ENCODE measurements at places on chromosomes 5 and 9.

- DNase-seq: no peak
These were observed 134.7 kb downstream of the CDH6 start for GRCh38 chr5:31328040-31328733.

DNA sequence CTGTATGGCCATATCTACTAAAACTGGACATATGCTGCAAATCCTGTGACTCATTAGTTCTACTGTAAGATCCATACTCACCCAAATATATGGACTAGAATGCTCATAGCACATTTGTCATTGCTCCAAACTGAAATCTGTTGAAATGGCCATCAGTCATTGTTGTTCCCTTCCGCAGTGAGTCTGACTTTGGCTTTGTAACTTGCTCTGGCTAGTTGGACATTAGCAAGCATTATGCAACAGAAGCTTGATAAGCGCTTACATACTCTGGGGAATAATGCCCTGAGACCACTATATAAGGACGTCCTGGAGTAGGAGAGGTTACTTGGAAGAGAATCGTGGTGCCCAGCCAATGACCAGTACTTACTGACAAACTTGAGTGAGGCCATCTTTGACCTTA lies 9.0 kb downstream of the KIAA1958 start:
- no peak for DNase-seq

- DNase-seq: no peak
These were observed 38.1 kb downstream of the BASP1 start for GRCh38 chr5:17255471-17256021.

- peak; percentile 94 for DNase-seq
These were observed 1.7 kb upstream of the ARRDC3 start for GRCh38 chr5:91384671-91385430.

DNA sequence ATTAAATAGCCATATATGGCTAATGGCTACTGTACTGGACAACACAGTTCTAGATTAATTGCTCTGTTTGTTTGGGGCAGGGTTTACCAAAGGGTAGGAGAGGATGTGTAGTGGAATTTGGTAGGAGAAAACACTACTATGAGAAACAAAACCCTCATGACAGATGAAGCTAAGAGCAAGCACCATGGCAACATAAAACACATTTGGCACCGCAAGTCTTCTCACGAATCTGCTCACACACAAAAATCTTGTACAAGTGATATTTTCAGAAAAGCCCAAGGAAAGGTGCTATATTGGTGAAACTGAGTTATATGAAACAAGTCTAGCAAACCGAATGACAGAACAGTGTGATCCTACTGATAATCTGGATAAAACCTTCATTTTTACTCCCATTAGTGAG lies 38.5 kb downstream of the CSF2 start:
- no peak for DNase-seq

DNA sequence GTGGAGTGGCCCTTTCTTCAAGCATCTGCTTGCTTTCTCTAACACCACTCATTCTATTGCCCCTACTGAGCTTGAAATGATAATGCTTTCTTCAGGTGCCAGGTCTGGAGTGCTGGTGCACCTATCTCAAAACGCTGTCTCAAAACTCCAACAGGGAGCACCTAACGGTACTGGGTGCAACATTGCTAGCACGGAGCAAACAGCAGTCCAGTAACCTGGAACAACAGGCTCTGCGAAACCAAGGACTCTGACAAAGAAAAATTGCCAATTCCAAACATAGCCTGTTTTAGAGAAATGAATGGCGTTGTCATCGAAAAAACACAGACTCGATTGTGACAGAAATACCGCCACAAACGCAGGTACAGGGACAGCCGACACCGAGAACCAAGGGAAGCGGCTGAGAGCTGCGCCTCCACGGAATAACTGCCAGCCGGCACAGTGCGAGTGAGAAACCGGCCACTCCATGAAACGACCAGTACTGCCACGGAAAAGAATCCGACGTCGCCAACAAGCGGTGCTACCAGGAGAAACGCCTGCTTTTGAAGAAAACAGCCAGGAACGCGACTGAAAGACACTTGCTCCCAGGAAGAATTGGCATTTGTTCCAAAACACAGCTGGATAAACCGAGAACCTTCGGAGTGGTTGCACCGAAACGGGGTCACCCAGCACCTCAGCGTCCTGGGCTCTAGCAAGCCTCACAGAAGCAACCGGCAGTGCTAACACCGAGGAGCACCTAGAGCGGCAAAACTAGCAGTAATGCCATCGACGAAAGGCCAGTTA lies 3.1 kb downstream of the ANXA2R start:
- no peak for DNase-seq

GRCh38 chr9:86741311-86742208 lies 205.7 kb downstream of the GAS1 start:
- DNase-seq: no peak

- DNase-seq: no peak
These were observed 376 bp downstream of the GOLGA1 start for GRCh38 chr9:124940521-124940893.

DNA sequence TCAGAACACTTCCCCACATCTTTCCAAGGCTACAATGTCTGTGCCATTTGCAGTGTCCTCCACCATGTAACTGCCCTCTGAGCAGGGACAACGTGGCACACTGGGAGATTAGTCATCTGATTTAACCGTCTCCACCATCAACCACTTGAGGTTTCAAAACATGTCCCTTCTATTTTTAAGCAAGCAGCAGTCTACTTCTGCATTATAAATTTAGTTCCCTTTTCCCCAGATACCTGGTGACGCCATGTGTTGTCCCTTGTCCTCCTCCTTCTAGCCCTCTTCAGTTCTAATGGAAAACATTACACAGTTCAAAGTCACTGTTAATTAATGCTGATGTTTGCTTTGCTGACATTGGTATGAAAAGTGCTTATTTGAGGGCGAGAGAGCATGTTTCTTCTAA lies 52.8 kb downstream of the ATP10B start:
- no peak for DNase-seq

GRCh38 chr5:1037123-1037670 lies 28.6 kb downstream of the NKD2 start:
- DNase-seq: no peak

DNA sequence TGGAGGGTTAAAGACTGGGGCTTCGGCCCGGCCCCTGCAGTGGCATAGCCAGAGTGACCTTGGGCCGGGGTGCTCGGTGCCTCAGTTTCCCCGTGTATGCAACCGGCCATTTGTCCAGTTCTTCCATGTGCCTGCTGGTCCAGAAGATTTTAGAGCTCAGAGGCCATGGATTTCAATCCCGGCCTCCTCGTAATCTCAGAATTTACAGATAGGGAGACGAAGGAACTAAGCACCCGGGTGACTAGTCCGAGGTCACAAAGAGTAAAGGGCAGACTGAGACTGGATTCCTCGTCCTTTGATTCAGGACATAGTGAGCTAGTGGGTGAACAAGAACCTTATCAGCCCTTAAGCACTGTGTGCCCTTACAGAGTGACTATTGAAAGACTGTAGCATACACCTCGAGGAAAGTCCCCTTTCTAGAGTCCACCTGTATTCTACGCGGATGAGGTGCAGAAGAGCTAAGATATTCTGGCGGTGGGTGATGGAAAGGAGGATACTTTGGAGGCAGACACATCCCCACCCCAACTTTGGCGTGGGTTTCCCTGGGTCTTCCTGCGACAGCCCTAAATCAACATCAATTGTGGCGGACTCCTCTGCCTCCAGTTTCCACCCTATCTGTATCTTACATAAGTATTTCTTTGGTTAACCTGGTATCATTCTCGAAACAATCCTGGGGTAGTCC lies 597 bp downstream of the SLC31A1 start:
- peak; percentile 40 for DNase-seq

GRCh38 chr5:146529984-146530383 lies 14.0 kb upstream of the GPR151 start:
- no peak for DNase-seq

- no peak for DNase-seq
These were observed 32.4 kb upstream of the SPDL1 start for GRCh38 chr5:169551146-169551545.

DNA sequence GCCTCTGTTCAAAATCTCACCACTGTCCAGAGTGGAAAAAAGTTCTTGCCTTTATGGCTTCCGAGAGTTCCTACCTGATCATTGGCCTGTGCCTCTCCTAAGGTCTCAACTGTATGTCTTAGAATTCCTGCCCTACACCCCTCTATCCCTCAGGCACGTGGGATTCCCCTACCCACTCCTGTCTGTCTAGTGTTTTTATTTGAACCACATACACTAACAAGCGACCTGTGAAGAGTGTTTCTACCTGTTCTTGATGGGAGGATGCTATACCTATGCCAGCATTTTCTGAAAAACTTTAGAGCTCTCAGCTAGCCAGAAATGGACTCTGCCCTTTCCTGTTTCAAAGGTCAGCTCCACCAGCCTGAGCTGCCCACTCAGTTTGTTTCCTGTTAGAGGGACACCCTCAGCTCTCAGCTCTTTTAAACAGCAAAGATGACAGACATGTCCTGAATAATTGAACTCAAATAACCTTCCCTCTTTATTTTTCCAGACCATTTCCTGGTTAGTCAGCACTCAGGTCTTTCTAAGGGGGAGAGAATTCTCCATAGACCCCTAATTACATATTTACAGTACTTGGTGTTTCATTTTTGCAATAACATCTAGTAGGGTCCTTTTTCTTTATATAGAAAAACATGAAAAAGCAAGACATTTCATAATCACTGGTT lies 214.8 kb downstream of the AOPEP start:
- no peak for DNase-seq

GRCh38 chr5:69074664-69075521 lies 18.9 kb upstream of the SLC30A5 start:
- no peak for DNase-seq

GRCh38 chr9:81445331-81445921 lies 243.9 kb downstream of the TLE1 start:
- DNase-seq: no peak

- no peak for DNase-seq
These were observed 20.8 kb downstream of the FGD3 start for GRCh38 chr9:92968081-92968480.

GRCh38 chr9:713091-713490 lies 128.4 kb upstream of the DMRT1 start:
- DNase-seq: no peak

- no peak for DNase-seq
These were observed 82.6 kb upstream of the GAS1 start for GRCh38 chr9:87029905-87030304.

- no peak for DNase-seq
These were observed 1917.9 kb downstream of the EFNA5 start for GRCh38 chr5:105752801-105753200.

GRCh38 chr5:160744268-160745101 lies 107.5 kb downstream of the ATP10B start:
- DNase-seq: no peak

- DNase-seq: no peak
These were observed 31.8 kb upstream of the FOXB2 start for GRCh38 chr9:76987594-76988200.

DNA sequence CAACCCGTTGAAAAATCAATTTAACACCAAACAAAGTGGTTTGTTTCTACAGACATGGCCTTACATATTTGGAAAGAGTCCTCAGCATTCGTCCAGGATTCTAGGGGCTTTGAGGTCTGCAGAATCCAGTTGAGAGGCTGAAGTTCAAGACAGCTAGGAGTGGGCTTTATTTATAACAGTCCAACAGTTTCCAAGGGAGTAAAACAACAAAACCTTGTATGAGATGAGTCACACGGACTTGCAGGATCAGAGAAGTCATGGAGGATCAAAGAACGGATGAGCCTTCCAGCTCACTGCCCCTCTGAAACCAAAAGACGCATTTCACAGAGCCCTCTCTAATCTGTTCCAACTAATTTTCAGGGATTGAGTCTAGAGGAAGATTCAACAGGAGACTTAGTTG lies 11.1 kb upstream of the ESM1 start:
- DNase-seq: no peak

DNA sequence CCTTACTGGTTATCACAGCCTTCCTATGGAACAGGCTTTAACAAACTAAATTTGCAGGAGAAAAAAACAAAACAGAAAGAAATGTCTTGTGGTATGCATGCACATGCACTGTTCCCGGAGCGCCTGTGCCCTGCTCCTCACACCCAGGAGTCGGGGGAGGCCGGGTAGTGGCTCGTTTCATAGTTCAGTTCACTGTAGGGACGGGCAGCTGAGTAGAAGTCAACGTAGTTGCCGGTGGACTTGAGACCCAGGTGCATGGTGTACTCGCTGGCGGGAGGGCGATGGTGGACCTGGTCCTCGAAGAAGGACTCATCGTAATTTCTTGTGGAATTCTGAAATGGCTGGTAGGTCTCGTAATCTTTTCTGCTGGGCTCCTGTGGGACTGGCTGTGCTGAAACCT lies 212.3 kb upstream of the DAP start:
- no peak for DNase-seq

GRCh38 chr9:112854657-112855056 lies 36.0 kb downstream of the SLC46A2 start:
- no peak for DNase-seq

DNA sequence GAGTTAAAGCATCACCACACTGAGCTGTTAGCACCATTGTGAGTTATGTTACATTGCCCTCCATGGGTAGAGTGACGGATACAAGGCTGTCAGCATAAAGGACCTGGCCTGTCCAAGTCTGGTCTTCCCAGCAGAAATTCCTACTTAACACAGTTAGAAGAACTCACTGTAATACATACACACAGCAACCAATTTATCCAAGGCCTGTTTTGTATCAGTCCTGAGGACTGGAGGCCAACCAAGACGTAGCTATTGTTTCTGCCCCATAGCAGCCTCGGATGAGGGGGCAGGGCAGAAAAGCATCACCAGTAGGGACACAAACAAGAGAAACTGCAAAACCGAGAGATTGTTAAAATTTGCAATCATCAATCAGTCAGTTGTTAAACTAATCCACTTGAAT lies 66.0 kb upstream of the CKMT2 start:
- no peak for DNase-seq

GRCh38 chr5:50562694-50563093 lies 103.7 kb upstream of the PARP8 start:
- DNase-seq: no peak

- peak; percentile 68 for DNase-seq
These were observed 478 bp downstream of the RAB14 start for GRCh38 chr9:121201045-121201737.

DNA sequence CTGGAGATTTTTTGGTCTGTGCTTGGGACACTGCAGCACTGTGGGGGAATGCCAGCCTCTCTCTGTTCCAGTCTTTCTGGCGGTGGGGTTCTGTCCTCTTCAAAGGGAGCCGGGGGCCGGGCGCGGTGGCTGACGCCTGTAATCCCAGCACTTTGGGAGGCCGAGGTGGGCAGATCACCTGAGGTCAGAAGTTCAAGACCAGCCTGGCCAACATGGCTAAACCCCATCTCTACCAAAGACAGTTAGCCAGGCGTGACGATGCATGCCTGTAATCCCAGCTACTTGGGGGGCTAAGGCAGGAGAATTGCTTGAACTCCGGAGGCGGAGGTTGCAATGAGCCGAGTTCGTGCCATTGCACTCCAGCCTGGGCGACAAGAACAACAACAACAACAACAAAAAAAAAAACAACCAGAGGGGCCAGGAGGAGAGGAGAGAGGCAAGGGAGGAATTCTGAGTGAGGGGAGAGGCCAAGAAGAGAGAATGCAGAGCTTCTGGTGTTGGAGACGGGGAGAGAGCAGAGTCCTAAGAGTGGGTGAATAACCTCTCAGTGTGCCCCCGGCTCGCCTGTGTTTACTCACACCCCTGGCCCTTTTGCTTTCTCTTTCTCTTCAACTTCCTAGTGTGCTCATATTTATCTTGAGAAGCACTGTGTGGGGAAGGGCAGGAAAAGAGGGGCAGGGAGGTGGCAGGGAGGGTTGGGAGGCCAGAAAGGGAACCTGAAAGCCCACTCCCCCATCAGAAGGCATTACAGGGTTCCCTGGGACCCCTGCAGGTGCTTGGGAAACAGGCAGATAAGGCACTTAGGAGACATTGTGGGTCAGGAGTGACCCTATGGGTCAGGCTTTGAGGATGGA lies 3.2 kb upstream of the SET start:
- peak; percentile 56 for DNase-seq
